Stimulated activated memory B cell treated with anti-CD40 and anti-IgM and Interleukin-4, amounts not matched to agents 10 μg/mL and 1 μg/mL and 100 μg/mL, for 72 hours (primary cell): ENCODE measurements at places on chromosomes 1 and 21.

DNA sequence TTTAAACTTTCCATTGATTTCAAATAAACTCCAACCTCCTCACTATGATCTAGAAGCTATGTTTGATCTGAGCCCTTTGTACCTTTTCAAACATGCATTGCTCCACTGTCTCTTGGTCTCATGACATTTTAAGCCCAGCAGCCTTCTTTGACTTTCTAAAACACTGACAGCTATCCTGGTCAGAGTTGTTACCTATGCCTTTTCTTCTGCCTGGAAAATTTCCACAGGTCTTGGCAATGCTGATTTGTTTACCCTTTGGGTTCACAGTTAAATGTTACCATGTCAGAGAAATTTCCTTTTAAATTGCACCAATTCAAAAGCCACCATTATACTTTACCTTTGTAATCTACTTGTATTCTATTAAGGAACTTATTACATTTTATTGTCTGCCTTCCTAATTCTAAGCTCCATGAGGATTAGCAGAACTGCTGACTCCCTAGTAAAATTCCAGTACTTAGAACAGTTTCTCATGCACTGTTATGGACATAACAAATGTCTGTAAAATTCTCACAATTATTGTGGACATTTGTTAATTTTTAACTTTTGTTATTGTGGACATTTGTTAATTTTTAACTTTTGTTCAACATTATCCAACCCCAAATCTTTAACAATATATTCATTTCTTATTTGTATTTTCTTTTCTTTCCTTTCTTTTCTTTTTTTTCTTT is 1064.4 kb downstream of the NCAM2 start:
- no peak for ATAC-seq

GRCh38 chr1:42358791-42359190 is 21.8 kb upstream of the RIMKLA start:
- ATAC-seq: peak; percentile 77

- peak; percentile 65 for ATAC-seq
Observed at GRCh38 chr1:16727190-16728111, 12.9 kb upstream of the RNU1-4 start.

GRCh38 chr1:21314743-21315396 is 24.6 kb upstream of the ECE1 start:
- ATAC-seq: no peak

GRCh38 chr21:29496337-29496736 is 197.6 kb downstream of the BACH1 start:
- ATAC-seq: no peak

DNA sequence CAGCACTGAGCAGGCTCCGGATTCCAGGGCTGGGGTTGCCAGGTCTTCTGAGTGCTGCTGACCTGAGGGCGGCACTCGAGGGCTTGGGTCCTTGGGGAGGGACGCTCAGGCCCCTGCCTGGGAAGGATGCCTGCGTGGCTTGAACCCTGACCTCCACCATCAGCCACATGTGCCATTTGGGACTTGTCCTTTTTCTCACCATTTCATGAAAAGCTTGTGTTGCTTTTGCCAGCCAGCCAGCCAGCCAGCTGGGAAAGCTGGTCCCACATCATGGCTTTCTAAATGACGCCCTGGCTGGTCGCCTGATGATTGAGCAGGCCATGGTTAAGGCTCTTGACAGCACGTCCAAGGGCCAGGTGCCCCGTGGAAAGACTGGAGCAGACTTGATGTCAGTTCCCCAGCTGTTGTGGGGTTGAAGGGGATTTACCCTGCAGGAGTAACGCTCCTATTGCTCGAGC is 168.7 kb downstream of the CAMTA1 start:
- no peak for ATAC-seq

DNA sequence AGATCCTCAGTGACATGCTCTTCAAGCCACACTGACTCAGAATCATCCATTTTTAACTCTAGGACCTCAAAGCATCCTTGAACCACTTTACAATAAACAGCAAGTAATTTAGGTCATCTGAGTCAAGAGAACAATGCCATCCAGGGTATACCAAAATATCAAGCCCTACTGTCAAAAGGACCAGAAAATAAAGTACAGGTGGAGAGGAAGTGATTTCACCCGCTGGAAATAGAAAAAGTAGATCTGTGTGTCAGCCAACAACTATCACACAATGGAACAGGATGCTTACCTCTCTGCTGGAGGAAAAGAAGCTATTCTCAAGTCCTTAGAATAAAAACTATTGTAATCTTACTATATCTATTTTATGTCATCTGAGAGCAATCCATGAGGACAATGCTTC is 37.0 kb downstream of the RERE start:
- no peak for ATAC-seq

GRCh38 chr1:93567255-93567918 is 114.2 kb downstream of the BCAR3 start:
- ATAC-seq: no peak

DNA sequence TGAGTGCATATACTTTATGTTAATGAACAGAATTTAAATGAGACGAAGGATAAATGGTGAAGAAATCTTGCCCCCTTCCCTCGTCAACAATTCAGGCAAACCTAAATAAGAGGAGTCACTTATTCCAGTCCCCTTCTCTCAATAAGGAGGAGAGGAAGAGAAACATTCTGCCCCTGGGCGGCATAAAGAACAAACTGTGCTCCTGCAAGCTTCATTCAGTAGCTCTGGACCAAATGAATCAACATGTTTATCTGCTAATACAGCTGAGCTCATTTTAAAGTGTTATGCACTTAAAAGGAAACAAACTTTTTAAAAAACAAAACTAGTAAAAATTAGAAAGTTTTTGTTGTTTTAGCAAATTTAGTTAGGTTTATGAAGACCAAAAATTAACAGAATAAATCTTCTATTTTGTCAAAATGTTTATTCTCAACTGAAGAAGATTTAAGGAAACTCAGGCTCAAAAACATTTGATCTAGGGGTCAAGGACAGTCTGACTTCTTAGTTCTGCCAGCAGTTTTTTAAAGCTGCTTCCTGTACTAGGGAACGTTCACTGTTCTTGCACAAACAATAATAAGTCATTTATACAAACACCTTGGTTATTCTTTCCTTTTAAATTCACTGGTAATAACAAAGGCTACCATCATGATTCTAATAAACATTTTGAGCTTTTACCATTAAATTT is 58.3 kb downstream of the AKT3 start:
- ATAC-seq: no peak

- ATAC-seq: no peak
Observed at GRCh38 chr1:237976331-237976730, 85.6 kb upstream of the ZP4 start.

GRCh38 chr1:23980728-23981070 is 572 bp upstream of the SRSF10 start:
- ATAC-seq: peak; percentile 72

GRCh38 chr1:58739856-58740466 is 40.1 kb upstream of the MYSM1 start:
- ATAC-seq: no peak

- ATAC-seq: no peak
Observed at GRCh38 chr1:226604560-226605317, 56.2 kb downstream of the STUM start.
